ENCODE measurements at places on chromosomes 3 and 15.

DNA sequence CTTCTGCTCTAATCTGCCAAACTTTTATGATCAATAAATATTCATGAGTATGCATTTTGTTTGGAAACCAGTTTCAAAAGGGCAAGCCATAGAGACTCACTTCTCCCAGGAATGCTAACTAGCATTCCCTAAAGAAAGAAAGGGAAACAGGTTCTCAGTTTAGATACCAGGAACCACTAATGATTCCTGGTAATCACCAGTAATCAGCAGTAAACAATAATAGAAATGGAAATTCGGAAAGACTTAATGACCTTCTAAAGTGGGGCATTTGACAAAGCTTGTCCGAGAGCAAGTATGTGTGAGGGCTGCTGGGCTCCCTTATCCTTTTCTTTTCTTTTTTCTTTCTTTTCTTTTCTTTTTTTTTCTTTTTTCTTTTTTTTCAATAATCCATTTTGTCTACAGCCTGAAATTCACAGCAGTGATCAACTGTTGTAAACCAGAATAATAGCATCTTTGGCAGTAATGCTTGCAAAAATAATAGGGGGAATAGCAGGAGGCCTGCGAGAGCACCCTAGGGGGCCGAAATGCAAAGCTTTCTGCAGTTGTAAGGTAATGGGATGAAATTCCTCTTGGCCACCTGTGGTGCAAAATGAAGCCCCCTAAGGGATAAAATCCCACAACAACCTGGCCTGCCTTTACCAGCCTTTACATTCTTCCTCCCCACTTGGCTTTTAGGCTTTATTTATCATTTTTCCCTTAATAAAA is 253.2 kb downstream of the ZPLD1 start:
- no peak for DNase-seq

DNA sequence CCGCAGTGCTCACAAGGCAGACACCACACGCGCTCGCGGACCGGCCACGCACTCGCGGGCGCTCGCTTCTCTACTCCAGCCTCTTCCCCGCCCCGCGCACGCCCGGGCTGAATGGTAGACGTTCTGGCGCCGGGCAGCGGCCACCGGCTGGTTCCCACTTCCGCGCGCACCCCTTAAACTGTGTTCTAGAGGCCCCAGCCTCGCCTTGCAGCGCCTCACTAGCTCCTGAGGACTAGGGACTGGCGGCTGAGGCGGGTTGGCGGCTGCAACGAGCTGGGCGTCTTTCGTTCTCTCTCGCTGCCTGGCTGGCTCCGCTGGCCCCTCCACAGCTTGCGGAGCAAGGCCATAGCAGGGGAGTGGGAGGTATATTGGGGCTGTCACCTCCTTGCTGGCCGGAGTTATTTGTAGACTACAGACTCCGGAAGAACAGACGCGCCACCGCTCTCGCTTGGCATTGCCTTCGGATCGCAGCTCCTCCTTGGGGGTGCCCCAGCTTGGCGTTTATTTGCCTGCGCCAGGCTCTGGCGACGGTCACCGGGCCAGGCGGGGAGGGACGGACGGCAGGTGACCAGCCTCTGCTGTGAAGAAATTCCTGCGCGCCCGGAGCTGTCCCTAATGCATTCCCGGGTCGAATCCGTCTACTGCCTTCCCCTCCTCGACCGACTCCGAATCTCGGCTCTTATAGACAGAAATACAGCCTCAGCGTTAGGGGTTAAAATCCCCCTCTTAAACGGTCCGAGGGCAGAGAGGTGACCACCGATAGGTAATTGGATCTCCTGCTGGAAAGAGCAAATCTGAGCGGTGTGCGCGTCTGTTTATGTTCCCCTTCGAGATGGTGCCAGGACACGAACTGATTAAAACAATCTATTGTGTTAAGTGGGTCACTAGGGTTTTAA is 1.3 kb downstream of the GREM1 start:
- DNase-seq, result no peak

GRCh38 chr3:188646592-188646991 is 492.6 kb downstream of the LPP start:
- no peak for DNase-seq

DNA sequence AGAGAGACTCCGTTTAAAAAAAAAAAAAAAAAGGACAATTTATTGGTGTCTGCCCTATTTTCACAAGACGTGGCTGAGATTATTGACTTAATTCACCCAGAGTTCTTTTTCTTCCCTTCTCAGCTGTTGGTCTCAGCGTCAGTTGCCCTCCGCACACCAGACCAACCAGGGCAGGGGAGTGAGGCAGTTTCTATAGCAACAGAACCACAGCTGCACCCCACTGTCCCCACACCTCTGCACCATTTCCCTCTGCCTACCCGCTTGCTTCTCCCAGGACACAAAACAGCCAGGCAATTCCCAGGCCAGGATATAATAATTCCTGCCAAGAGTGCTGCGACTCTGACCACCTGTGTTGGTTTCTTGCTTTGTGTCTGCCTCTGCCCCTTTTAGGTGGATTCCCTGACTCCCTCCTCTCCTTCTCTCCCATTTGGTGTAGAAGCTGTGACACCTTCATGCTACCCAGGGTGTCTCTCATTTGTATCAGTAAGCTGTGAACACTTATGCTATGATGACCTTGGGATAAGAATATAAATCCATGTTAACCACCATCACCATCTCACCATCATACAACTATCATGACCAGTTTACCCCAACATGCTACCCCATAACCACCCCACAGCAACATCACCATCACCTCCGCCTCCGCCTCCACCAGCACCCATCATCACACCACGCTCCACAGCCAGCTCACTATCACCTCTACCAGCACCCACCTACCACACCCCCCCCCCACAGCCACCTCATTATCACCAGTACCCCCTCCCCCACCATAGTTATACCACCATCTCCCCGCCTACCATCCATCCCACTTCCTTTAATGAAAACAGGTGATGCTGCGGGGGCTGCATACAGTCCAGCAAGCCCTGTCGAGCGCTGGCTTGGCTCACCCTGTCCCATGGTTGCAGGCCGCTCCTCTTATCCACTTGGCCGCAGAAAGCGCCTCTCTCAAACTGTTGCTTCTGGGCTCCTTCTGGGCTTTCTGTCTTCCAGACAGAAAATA is 589 bp downstream of the EPB42 start:
- DNase-seq, result no peak

- no peak for DNase-seq
Measured at GRCh38 chr15:41939986-41940385, 32.4 kb downstream of the EHD4 start.

DNA sequence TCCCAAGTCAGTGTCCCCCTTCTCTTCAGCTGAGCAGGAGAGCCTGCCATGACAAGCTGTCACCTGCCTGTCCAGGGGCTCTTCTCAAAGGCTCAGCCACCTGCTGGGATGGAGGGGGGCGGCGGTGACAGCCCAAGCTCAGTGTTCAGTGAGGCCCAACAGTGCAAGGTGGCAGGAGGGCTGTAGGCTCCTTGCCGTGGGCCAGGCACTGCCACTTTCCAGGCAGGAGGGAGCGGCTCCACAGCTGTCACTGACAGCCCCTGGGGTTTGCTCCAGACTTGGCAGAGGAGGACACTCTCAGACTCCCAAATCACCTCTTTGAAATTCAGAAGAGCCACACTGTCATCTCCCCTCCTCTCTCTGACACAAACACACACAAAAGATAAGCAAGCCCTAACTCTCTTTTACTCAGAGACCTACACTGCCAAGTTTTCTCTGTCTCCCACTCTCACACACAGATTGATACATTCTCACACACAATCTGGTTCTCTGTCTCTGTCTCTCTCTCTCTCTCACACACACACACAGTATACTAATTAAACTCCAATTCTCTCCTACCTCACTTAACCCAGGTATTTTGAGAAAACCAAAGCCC is 443.3 kb downstream of the EPHB1 start:
- no peak for DNase-seq

DNA sequence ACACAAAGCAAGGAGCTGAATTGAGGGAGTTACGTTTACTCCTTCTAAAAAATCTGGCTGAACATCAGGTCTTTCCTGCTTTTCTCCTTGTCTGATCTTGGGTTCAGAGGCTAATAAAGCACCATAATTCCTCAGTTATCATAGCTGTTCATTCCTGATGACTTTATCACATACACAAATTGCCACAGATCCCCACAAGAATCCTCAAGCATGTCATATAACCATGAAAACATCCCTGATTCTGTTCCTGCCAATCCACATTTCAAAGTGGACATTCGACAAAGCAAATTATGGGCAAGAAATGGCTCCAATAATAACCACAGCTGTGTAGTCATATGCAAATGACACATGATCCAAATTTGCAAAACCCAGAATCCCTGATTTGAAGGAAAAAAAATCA is 321.3 kb downstream of the MEX3B start:
- no peak for DNase-seq

- no peak for DNase-seq
Measured at GRCh38 chr3:5918626-5919025, 731.1 kb downstream of the EDEM1 start.

DNA sequence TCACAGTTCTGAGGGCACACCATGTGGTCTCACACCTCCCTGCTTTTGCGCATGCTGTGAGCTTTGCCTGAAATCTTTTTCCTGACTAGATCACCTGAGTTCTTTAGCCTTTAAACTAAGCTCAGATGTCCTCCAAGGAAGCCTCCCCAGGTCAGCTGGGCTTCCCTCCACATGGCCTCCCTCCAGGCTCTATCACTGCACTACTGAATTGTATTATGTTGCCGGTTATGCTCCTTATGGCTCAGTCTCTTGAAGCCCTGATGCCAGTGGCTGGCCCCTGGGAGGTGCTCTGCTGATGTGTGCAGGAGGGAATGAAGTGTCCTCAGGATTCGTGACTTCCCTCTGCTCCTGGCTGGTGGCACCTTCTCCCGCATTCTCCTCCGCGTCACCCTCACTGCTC is 93.3 kb upstream of the BLM start:
- no peak for DNase-seq

Data from activated gamma-delta T cell treated with anti-CD3 and anti-CD28 coated beads, Interleukin-2, amount 50 U/mL, for 16 hours (primary cell).